ENCODE measurements at places on chromosomes 2 and 18. TPM values are rescaled to one million over a fixed set of nuclear protein-coding genes. Genes with fewer than 3 reads are reported as not detected.

DNA sequence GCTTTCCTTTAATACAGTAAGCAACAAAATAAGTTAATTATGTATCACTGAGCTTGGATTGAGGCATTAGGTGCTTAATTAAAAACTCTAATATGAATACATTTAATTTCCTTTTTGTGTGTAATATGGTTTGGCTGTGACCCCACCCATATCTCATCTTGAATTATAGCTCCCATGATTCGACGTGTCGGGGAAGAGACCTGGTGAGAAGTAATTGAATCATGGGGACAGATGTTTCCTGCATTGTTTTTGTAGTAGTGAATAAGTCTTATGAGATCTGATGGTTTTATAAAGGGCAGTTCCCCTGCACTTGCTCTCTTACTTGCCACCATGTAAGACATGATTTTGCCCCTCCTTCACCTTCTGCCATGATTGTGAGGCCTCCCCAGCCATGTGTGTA is 325.4 kb upstream of the CDH7 start:
- no peaks in the 10 kb centered on the region for H3K4me1 ChIP-seq
- no peaks in the 10 kb centered on the region for H3K36me3 ChIP-seq
- no peak for DNase-seq
- H3K27me3 ChIP-seq: no peaks in the 10 kb centered on the region

DNA sequence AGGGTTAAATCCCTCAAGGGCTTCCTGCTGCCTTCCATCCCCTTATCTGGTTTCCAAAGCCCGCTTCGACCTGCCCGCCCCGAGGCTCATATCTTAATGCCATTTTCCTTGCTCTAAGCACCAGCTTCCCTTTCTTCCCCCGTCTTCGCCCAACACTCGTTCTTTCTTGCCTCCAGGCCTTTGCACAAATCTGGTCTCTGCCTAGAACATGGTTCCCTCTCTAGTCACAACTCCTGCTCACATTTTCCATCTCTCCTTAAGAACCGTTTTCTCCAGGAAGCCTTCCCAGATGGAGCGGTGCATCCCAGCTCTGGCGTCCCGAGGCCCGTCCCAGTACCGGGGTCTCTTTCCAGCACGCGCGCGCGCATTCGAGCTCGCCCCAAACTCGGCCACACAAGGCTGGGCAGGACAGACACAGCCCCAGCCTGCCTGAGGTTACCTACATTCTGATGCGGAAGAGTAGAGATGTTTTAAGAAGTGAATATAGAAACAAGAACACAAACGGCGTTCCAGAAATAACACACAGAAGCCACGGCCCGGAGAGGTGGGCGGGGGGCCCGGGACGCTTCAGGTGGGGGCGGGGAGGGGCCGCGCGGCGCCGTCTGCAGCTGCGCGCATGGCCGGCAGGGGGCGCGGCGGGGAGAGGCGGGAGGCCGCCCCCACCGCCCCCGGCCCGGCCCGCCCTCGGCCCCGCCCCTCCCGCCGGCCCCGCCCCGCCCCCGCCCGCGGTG is at the start of gene DGKD:
Gene DGKD, plus strand, starts transcription at position 726 of the 731 bp plus-strand sequence. CDS start 25 bp downstream, outside the sequence.
- no peaks in the 10 kb centered on the region for H3K4me1 ChIP-seq
- H3K4me3 ChIP-seq: peak within 1 kb of the TSS; percentile 81
- peaks cover 57% of the 10 kb centered on the region for H3K27me3 ChIP-seq
- H3K27ac ChIP-seq: no peak within 1 kb of the TSS

- no peak overlapping the region for H3K27ac ChIP-seq
- no peaks in the 10 kb centered on the region for H3K4me1 ChIP-seq
- H3K36me3 ChIP-seq: no peaks in the 10 kb centered on the region
- DNase-seq: no peak
- H3K27me3 ChIP-seq: no peaks in the 10 kb centered on the region
Observed at GRCh38 chr2:17912266-17912691, 33.8 kb downstream of the KCNS3 start.

DNA sequence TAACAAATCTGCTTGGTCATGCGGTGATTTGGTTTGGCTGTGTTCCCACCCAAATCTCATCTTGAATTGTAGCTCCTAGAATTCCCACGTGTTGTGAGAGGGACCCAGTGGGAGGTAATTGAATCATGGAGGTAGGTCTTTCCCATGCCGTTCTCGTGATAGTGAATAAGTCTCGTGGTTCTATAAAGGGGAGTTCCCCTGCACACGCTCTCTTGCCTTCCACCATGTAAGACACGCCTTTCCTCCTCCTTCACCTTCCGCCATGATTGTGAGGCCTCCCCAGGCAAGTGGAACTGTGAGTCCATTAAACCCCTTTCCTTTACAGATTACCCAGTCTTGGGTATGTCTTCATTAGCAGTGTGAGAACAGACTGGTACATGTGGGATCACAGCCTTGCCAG is 36.7 kb downstream of the TRABD2A start:
- H3K4me1 ChIP-seq: peaks cover 6% of the 10 kb centered on the region
- H3K27ac ChIP-seq: no peak overlapping the region
- DNase-seq: no peak
- no peak overlapping the region for H3K4me3 ChIP-seq
- no peaks in the 10 kb centered on the region for H3K36me3 ChIP-seq

- no peaks in the 10 kb centered on the region for H3K4me1 ChIP-seq
- no peak overlapping the region for H3K4me3 ChIP-seq
- no peaks in the 10 kb centered on the region for H3K36me3 ChIP-seq
- H3K27ac ChIP-seq: no peak overlapping the region
- no peak for DNase-seq
- H3K27me3 ChIP-seq: no peaks in the 10 kb centered on the region
Observed at GRCh38 chr2:220876080-220876824, 695.9 kb downstream of the EPHA4 start.

DNA sequence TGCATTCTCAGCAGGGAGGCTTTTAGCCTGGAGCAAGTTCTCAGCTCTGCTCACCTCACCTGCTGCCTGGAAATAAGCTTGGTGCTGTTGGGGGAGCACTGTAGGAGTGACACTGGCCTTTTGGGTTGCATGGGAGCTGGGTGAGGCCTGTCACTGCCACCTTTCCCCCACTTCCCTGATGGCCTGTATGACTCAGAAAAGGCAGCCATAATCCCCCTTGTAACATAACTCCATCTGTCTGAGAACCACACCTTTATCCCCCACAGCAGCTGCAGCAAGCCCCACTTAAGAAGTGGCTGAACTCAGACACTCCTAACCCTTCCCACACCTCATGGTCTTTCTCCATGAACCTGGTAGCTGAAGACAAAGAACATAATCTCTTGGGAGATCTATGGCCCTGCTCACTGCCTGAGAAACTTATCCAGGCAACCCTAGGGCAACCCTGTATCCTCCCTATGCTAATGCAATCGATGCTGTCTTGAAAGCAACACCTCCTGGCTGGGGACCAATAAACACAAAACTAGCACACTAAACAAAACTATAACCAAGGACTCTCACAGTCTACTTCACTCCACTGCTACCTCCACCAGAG is 258.9 kb upstream of the OSR1 start:
- no peaks in the 10 kb centered on the region for H3K4me1 ChIP-seq
- no peaks in the 10 kb centered on the region for H3K36me3 ChIP-seq
- no peaks in the 10 kb centered on the region for H3K27me3 ChIP-seq
- no peak for DNase-seq
- no peak overlapping the region for H3K4me3 ChIP-seq

- H3K4me3 ChIP-seq: no peak overlapping the region
- peaks cover 30% of the 10 kb centered on the region for H3K4me1 ChIP-seq
- H3K36me3 ChIP-seq: no peaks in the 10 kb centered on the region
- no peaks in the 10 kb centered on the region for H3K27me3 ChIP-seq
- DNase-seq: no peak
Observed at GRCh38 chr2:206615417-206616089, 26.7 kb upstream of the FAM237A start.

GRCh38 chr2:215832791-215833190 is 180.6 kb downstream of the MREG start:
- DNase-seq: no peak
- no peaks in the 10 kb centered on the region for H3K36me3 ChIP-seq
- peaks cover 7% of the 10 kb centered on the region for H3K4me1 ChIP-seq
- H3K27ac ChIP-seq: no peak overlapping the region
- H3K4me3 ChIP-seq: no peak overlapping the region

PTPRN gene
- 4.2 TPM for total RNA-seq

DNA sequence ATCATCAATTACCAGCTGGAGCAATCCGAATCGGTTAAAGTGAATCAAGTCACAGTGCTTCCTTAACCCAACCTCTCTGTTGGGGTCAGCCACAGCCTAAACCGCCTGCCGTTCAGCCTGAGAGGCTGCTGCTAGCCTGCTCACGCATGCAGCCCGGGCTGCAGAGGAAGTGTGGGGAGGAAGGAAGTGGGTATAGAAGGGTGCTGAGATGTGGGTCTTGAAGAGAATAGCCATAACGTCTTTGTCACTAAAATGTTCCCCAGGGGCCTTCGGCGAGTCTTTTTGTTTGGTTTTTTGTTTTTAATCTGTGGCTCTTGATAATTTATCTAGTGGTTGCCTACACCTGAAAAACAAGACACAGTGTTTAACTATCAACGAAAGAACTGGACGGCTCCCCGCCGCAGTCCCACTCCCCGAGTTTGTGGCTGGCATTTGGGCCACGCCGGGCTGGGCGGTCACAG is 496 bp upstream of the ITGA4 start:
- peaks cover 65% of the 10 kb centered on the region for H3K27me3 ChIP-seq
- H3K4me3 ChIP-seq: peak overlapping the region; percentile 66
- no peak overlapping the region for H3K27ac ChIP-seq
- DNase-seq: peak; percentile 62

GRCh38 chr2:160687629-160688028 is 194.0 kb upstream of the RBMS1 start:
- H3K27ac ChIP-seq: no peak overlapping the region
- H3K36me3 ChIP-seq: no peaks in the 10 kb centered on the region
- no peaks in the 10 kb centered on the region for H3K4me1 ChIP-seq
- no peak overlapping the region for H3K4me3 ChIP-seq
- no peak for DNase-seq
- no peaks in the 10 kb centered on the region for H3K27me3 ChIP-seq

DNA sequence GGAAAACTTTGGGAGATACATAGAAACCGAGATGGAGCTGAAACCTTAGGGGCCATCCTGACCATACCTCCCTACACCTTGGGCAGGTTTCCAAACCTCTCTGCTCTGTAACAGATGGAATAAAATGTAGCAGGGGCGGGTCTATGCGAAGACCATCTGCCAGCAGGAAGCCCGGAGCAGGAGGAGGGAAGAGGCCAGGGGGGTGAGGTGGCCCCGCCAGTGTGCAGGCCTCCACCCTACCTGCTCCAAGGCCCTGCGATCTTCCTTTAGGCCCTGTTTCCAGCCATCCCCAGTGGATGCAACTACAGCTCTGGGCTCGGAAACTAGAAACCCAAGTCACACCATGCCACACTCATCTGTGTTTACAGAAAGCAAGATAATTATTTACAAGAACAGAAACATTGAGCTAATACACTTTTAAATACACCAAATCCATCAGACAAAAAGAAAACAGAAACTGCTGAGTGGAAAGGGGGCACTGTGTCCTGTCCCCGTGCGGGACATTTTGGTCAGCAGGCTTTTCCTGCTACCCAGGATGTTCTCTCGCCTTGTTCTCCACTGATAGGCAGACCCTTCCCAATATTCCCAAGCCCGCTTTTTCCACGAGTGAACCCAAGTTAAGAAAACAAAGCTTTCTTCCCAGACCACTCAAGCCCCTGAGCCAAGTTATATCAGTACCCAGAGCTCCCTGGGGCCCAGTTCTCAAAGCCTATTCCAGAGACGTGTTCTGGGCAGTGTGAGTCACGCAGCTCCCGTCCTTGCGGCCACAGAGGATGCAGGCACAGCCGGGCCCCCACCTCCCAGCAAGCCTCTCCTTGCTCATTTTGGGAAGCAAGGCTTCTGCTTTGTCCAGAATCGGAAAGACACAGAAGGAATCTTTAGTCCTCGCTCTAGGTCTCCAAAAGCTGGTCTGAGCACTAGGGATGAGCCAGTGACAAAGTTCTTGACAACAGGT is 17.3 kb downstream of the CIB4 start:
- peaks cover 37% of the 10 kb centered on the region for H3K27me3 ChIP-seq
- no peak overlapping the region for H3K27ac ChIP-seq
- DNase-seq: no peak
- H3K4me1 ChIP-seq: peaks cover 17% of the 10 kb centered on the region
- H3K4me3 ChIP-seq: no peak overlapping the region

TMEM169 gene
- 17.9 TPM for total RNA-seq

- H3K4me1 ChIP-seq: no peaks in the 10 kb centered on the region
- no peaks in the 10 kb centered on the region for H3K36me3 ChIP-seq
- no peak for DNase-seq
- peaks cover 49% of the 10 kb centered on the region for H3K27me3 ChIP-seq
Observed at GRCh38 chr2:176206136-176206535, 17.7 kb downstream of the HOXD1 start.

SLC5A7 gene
- total RNA-seq: 0.04 TPM

DNA sequence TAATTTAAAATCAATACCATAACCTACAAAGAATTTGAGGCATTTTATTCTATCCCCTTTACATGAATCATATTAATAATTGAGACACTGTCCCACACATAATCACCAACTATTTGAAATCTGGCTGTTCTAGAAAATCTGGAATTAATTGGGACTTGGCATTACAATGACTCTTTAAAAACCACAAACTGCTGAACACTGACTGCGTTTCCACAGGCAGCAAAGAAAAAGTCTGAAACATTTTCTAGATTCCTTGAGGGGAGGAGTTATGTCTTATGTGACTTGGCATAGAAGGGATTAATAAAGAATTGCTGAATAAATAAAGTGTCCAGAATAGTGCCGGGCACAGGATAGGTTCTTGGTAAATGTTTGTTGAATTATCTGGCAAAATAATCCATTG is 61.4 kb downstream of the GPR39 start:
- no peaks in the 10 kb centered on the region for H3K4me1 ChIP-seq
- no peak for DNase-seq
- no peaks in the 10 kb centered on the region for H3K36me3 ChIP-seq
- no peak overlapping the region for H3K4me3 ChIP-seq
- no peaks in the 10 kb centered on the region for H3K27me3 ChIP-seq

- H3K27me3 ChIP-seq: no peaks in the 10 kb centered on the region
- DNase-seq: no peak
- H3K4me1 ChIP-seq: peaks cover 21% of the 10 kb centered on the region
- H3K4me3 ChIP-seq: no peak overlapping the region
- no peaks in the 10 kb centered on the region for H3K36me3 ChIP-seq
Observed at GRCh38 chr2:48723129-48723528, 32.4 kb downstream of the LHCGR start.

DNA sequence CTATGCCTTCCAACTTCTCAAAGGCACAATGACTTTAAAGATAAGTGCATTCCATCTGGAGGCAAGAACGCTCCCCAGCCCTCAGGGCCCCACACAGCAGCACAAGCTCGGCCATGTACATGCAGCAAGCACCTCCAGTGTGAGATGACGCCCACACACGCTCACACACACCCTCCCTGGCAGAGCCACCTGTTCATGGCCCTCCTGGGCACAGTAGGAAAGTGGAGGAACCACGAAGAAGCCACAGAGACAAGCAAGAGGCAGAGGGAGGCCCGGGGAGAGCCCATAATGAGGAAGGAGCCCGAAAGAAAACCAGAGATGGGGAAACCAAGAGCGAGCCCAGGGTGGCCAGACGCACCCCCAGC is 21.7 kb downstream of the BIN1 start:
- peaks cover 39% of the 10 kb centered on the region for H3K4me1 ChIP-seq
- no peaks in the 10 kb centered on the region for H3K27me3 ChIP-seq
- peak; percentile 32 for DNase-seq
- no peak overlapping the region for H3K27ac ChIP-seq
- H3K4me3 ChIP-seq: no peak overlapping the region

- H3K4me1 ChIP-seq: no peaks in the 10 kb centered on the region
- H3K27me3 ChIP-seq: no peaks in the 10 kb centered on the region
- H3K27ac ChIP-seq: no peak overlapping the region
- no peak for DNase-seq
- no peaks in the 10 kb centered on the region for H3K36me3 ChIP-seq
Observed at GRCh38 chr2:168992591-168993349, 38.4 kb downstream of the ABCB11 start.

SOX11 gene
- total RNA-seq: 176 TPM
